Activated CD4-positive, alpha-beta memory T cell treated with anti-CD3 and anti-CD28 coated beads for 36 hours (primary cell): ENCODE measurements at places on chromosomes 7 and 10.

- no peak for DNase-seq
Observed at GRCh38 chr7:47313564-47313963, 268.3 kb downstream of the TNS3 start.

DNA sequence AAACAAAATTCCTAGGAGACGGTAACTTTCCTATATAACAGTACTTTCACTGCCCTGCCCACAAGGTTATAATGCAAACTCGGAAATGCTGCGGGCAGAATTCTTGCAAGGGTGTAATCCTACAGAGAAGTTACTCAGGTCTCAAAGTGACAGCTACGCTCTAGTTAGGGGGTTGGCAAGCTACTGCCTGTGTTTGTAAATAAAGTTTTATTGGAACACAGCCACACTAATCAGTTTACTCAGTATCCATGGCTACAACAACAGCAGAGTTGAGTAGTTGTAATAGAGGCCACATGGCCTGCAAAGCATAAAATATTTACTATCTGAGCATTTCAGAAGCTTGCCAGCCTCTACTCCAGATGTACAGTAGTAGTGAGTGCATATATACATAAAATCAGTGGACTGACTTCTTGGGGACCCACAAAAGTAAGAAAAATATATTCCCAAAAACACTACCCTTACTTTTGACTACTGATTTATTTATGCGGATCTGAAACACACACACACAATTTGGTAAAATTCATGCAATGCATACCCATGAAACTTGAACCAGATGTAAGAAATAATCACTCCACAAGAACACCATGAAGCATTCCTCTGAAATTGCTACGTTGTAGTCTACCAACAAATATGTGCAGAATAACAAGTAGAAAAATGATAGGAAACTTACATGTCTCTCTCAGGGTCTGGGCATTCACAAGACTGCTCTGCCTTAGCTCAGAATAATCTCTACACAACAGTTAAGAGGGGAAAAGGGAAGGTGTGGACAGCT is 53.0 kb downstream of the SMURF1 start:
- DNase-seq = no peak

- no peak for DNase-seq
Observed at GRCh38 chr10:61175316-61175715, 231.3 kb upstream of the RHOBTB1 start.

DNA sequence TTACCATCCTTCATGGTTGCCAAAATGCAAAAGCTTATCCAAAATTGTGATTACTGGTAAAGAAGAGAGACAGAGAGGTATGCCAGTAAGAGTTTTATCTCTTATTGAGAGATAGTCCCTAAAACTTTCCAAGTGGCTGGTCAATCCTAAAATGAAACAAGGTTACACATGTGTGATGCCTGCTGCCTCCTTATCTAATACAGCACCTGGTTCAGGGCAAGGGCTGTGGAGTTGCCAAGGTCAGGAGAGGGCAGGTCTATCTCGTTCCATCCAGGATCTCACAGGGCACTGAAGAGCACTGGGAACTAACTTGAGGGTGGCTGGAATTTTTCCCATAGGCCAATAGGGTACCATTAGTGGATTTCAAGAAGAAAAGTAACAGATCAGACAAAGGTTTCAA is 18.3 kb downstream of the VOPP1 start:
- peak; percentile 6 for DNase-seq

- DNase-seq = peak; percentile 50
Observed at GRCh38 chr10:26367771-26368170, 70.4 kb upstream of the APBB1IP start.

DNA sequence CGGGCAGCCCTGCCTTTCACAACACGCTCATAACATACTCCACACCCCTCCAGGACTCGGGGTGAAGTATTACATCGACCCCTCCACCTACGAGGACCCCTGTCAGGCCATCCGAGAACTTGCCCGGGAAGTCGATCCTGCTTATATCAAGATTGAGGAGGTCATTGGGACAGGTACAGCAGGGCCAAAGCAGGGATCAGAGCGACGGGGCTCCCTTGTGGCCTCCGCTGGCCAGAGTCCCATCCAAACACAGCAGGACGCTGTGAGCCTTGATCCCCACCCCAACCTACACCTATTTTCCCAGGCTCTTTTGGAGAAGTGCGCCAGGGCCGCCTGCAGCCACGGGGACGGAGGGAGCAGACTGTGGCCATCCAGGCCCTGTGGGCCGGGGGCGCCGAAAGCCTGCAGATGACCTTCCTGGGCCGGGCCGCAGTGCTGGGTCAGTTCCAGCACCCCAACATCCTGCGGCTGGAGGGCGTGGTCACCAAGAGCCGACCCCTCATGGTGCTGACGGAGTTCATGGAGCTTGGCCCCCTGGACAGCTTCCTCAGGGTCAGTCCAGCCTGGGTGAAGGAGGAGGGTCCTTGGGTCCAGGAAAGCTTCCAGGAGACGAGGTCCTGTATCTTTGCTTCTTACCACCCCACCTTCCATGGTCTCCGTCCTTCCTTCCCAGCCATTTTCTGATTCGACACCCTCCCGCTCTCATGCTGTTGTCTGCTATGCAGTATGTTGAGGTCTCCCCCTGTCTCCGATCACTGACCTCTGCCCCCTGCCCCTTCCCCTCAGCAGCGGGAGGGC is 13.5 kb downstream of the EPHB6 start:
- DNase-seq = no peak

GRCh38 chr10:21831986-21832820 is 171.3 kb downstream of the DNAJC1 start:
- no peak for DNase-seq

- DNase-seq = no peak
Observed at GRCh38 chr7:121945066-121945465, 72.1 kb downstream of the PTPRZ1 start.

DNA sequence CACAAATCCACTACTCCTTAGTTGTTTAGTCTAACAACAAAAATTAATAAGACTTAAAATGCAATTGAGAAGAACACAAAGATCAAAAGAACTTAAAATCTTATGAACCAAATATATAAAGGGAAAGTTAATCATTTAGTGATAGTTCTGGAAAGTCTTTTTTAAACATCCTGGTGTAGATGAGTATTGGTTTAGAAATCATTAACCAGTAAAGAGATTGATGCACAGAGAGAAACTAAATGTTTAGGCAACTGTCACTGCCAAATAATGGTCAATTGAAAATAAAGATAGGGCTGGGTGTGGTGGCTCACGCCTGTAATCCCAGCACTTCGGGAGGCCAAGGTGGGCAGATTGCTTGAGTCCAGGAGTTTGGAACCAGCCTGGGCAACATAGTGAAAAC is 44.9 kb downstream of the SP8 start:
- no peak for DNase-seq

DNA sequence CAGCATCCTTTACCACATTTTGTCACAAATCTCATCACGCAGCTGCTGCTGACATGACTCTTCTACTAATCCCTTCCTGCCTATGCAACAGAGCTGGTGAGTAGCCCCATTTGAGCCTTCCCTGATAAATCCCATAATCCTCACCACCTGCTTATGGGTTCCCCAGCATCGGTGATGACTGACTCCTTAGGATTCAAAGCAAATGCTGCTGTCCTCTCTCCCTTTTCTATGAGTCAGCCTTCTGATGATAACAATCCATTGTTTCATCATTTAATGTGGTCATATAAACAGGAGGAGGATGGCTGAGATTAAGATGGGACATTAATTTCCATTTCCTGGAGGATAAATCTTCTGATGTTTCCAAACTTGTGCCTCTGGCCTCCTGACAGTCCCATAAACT is 73.4 kb downstream of the SORCS1 start:
- DNase-seq = no peak

DNA sequence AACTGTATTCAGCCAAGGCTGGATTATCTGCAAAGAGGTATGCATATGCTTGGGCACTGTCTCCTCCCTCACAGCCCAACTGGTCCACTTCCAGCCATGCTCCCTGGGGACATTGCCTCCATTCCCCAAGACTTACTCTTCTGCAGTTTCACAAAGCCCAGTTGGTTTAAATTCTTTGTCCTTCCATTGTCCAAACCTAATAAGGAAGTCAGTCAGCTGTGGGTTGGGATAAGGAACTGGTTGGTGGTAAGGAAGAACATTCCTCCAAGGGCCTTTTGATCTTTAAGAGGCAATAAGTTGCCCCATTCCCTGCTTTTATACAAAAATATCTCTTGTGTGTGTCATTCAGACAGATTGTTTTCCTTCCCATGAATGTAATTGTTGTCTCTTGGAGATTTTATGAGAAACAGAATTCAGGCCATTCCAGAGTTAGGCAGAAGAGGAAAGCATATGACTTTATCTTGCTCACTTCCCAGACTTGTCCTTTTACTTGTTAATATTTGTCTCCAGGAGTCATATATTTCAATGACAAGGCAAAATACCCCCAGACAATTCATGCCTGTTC is 673.7 kb downstream of the SUGCT start:
- no peak for DNase-seq

DNA sequence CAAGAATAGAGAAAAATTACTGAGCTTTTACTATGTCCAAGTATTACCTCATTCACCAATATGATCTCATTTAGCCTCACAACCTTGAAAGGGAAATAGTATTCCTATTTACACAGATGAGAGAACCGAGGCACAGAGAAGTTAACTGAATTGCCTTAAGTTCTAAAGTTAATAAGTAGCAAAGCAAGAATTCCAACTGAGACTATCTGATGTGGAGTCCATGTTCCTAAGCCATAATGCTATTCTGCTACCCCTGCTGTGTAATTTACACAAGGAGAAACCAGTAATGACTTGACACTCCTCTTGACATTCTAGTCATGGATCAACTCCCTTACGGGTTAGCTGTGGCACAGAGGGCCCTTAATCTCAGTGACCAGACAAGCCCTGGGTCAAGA is 60.7 kb downstream of the ABCB4 start:
- no peak for DNase-seq

- DNase-seq = no peak
Observed at GRCh38 chr7:28155019-28155660, 25.5 kb downstream of the JAZF1 start.

DNA sequence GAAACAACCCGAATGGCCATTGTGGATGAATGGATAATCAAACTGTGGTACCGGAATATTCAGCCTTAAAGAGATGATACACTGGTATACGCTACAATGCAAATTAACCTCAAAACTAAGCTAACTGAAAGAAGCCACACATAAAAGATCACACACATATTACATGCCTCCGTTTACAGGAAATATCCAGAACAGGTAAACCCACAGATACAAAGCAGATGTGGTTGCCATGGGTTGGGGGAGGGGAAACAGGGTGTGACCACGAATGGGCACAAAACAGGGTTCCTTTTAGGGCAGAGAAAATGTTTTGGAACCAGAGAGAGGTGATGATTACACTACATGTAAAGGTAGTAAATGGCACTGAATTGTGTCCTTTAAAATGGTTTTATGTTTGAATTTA is 16.6 kb downstream of the ESYT2 start:
- peak; percentile 80 for DNase-seq

- DNase-seq = no peak
Observed at GRCh38 chr10:48671914-48672595, 12.6 kb upstream of the WDFY4 start.

- DNase-seq = no peak
Observed at GRCh38 chr10:99709480-99710229, 22.3 kb downstream of the COX15 start.

DNA sequence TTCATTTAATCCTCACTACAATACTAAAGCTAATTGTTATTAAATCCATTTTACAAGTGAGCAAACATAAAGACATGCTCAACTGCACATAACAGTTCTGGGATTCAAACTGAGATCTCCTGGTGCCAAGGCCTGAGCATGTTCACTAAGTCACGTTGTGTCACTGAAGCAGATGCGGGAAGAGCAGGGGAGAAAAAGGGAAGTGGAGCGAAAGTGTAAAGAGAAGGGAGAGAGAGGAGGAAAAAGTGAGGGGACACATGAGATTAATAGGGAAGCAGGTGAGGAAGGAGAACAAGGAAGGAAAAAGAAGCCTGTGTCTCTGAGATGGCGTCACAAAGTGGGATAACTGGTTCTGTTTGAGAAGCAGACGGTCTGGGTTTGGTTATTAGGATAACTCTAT is 38.9 kb upstream of the KAT6B start:
- DNase-seq = no peak

DNA sequence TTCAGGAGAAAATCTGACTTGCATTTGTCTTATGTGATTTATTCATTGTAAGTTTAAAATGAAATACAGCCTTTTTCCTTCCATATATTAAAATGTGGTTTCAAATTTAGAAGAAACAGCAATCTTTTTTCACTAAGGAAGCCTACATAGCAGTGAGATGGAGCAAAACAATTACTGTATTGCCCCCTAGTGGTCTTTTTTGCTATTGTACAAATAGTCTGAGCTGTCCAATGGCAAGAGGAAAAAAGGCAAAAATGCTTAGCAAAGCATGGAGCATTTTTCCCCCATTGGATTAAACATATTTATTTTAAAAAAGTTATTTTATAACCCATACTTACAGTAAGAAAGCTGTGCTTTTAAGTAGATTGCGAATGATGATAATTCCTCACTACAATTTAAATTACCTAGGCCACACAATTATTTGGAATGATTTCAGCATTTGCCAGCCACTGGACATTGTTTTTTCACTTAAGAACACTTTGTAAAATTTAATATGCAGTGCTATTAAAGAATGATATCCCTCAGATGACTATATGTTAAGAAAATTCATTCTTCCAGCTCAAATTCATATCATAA is 119.5 kb downstream of the CPED1 start:
- DNase-seq = no peak

DNA sequence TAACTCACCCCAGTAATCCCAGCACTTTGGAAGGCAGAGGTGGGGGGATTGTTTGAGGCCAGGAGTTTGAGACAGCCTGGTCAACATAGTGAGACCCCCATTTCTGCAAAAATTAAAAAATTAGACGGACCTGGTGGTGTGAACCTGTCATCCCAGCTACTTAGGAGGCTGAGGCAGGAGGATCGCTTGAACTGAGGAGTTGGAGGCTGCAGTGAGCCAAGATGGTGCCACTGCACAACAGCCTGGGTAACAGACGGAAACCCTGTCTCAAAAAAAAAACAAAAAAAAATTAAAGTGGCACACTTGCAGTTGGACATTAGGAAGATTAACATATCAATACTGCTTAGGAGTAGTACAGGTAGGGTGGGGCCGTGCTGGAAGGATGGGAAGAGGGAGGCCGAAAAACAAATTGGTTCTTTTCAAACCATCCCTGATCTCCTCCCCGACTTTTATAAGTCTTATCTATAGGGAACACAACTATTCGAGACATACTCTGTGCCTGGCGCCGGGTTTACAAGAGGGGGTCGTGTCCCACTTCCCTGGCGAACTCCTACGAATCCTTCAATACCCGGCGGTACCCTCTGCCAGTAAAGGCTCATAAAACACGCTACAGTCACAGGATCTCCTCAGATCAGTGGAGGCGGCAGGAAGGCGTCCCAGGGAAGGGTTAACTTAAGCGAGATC is 628 bp downstream of the TAF6 start:
- DNase-seq = no peak

- no peak for DNase-seq
Observed at GRCh38 chr10:121928528-121928884, 675 bp upstream of the ATE1 start.

GRCh38 chr7:149869867-149870266 is 3.9 kb upstream of the ATP6V0E2 start:
- peak; percentile 61 for DNase-seq

- peak; percentile 85 for DNase-seq
Observed at GRCh38 chr7:30564243-30564892, 30.3 kb upstream of the GARS1 start.

GRCh38 chr10:111281516-111281915 is 204.7 kb downstream of the ADRA2A start:
- DNase-seq = no peak

- no peak for DNase-seq
Observed at GRCh38 chr7:37670436-37670835, 13.1 kb upstream of the GPR141 start.

GRCh38 chr10:37760817-37761216 is 96.6 kb downstream of the ZNF248 start:
- DNase-seq = no peak
